GM12864 (cell line): ENCODE measurements at places on chromosomes 2 and 18.

DNA sequence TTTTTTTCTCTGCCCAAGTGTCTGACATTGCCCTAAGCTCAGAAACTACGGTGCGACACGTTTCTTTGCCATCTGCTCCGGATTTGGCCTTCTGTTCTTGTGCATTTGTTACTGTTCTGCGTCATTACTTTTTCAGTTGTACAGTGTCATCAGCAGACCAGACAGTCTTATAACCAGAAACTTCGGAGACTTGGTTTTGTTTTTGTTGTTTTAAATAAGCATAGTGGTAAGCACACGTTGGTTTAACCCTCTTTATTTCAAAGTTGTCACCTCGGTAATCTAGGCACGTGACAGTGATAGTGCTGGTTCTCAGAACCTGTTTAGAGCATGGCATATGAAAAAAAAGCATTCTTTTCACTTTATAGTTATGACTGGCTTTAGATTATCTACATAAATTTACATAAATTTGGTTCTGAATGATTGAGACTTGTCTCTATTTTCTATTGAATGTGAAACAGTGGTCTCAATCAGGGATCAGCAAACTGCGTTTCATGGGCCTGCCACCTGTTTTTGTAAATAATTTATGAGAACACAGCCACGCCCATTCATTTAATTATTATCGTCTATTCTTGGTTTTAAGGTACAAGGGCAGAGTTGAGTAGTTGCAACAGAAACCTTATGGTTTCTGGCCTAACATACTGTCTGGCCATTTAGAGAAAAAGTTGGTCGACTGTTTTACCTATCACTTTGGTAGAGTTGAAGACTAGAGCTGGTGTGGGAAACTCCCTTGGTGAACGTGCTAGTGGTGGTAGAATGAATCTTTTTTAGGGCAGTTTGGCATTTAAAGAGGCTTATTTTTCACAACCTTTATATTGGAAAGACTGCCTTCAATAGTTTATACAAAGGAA is 106.5 kb downstream of the ZNF532 start:
- peak; percentile 55 for DNase-seq

DNA sequence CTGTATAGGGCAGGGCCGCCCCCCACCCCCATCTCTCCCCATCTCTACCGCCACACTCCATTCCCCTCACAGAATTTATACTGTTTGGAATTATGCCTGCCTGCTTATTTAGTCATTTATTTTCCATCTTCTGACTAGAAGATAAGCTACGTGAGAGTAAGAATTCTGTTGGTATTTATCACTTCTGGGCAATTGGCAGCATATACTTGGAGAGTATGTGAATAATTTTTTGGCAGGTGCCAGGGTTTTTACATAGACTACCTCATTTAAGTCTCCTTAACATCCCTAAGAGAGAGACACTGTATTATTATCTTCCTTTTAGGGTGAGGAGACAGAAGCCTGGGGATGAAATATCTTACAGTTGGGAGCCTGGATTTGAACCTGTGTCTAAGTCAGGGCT is 45.0 kb downstream of the SLC4A1AP start:
- no peak for DNase-seq

- DNase-seq, result no peak
These were observed 18.2 kb downstream of the ACVR2A start for GRCh38 chr2:147862859-147863516.

DNA sequence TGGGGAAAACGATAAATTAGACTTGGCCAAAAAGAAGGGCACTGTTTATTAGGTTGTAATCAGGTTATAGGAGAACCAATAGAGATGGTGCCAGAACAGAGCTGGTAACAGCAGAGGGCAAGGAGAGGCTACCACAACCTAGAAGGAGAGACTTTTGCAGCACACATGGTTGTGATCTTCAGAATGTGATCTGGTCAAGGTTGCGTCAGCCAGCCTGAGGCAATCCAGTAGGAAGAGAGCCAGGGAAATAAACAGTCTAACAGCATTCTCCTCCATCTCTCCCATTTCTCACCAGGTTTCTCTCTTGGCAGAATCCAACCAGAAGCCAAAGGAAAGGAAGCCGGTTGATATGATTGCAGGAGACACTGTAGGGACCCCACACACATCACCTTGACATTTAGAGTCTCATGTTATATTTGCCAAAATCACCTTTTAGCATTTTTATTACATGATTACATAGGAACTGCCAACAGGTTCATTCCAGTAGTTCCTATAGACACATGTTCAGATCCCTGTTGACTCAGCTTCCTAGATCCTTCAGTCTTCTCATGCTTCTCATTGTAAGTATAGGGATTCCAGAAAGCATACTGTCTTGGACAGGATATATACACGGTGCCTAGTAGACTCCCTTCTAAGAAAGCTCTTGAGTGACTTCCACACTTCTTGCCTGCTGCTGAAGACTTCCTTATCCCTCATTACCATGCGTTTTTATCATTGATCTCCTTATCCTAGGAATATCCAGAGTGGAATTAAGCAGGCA is 17.6 kb upstream of the SPATS2L start:
- no peak for DNase-seq

DNA sequence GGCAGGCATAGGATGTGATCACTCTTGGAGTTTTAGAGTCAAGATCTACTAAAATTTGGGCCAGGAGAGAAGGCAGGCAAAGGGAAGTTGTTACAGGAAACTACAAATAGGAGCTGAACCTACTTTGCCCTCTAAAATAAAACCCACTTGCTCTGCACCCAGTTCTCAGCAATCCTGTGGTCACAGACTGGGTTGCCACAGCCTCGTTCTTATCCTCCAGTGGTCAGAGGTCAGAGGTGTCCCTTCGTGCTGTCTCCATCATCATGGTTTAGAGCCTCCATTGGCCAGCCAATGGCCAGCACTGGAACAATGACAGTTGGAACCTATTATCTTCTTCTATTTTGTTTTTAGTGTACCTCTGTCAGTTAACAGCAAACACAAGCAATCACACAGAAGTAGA is 90.7 kb upstream of the TNP1 start:
- no peak for DNase-seq

DNA sequence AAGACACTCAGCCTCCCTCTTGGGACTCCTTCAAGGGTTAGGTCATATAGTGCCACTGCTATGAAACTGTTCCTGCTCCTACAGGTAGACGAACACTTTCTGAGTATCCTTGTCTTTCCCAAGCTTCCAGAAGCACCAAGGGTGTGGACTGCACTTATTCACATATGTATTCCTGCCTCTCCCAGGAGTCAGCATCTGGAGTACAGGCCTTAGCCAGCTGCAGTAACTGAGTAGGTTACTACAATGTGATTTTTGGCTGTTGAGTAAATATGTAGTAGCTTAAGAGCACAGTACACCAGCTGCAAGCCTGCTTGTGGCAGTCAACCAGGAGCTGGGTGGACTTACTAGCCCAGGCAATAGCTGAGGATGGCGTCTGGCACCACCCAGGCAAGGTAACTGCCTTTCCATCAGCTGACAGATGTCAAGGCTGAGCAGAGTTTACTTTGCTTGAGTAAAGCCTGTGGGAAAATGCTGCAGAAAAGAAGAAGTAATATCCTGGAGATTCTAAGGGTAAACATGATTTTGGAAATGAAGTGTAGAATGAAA is 14.0 kb upstream of the SCLY start:
- DNase-seq, result no peak

- no peak for DNase-seq
These were observed 10.8 kb upstream of the EFEMP1 start for GRCh38 chr2:55934337-55934736.

GRCh38 chr2:45993476-45993991 is 303.7 kb upstream of the EPAS1 start:
- peak; percentile 56 for DNase-seq
